ENCODE measurements at places on chromosomes 11 and 22.

DNA sequence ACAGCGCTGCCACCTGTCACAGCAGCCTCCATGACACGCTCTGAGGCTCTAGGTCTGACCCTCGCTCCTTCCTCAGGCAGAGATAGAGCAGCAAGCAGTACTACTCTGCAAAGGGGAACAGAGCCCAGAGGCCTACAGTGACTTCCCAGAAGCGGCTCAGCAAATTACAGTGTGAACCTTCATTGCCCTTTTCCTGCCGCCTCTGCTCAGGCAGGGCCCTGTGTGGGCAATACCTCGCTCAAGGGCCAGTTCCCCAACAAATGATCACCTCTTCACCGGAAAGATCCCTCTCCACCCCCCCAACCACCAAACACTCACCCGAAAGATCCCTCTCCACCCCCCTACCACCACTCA lies 12.3 kb downstream of the KIAA0930 start:
- DNase-seq: no peak

- DNase-seq: no peak
Observed at GRCh38 chr11:121741351-121741760, 288.6 kb upstream of the SORL1-AS1 start.

DNA sequence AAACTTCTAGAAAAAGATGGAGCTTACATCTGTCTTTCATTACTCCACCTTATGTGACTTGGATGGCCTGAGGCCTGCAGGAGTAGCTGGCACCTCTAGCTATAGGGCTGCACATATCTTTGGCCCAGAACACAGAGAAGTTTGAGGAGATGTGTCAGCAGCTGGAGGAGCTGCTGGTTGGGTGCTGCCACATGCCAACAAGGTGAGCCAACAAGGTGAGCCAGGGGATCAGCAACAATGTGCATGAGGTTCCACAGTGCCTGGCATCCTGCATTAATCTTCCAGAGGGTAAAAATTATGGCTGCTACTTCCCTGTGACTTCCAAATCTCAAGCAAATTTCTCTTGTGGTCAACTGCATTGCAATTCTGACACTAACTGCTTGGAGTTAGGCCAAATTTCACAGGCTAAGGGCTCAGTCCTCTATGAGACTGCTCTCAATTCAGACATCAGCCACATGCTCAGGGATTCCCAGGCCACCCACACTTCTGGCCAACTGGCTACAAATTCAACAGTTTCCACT lies 16.0 kb downstream of the RBM7 start:
- no peak for DNase-seq

DNA sequence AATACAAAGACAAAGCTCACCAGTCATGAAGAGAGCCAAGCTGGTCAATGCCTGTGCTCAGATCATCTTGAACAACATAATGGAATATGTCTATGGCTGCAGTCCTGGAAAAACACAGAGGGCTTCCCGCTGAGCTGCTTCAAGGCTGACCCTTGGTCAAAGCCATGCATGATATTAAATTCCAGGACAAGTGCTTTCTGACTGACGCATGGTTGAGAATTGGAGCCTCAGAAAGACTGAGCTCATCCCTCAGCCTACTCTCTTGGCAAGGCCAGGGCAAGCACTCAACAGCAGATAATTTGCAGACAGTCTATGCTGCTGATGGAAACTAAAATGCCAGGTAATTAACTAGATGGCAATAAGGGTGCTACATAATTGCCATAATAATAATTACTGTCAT lies 89.2 kb downstream of the GALNT18 start:
- DNase-seq: no peak

DNA sequence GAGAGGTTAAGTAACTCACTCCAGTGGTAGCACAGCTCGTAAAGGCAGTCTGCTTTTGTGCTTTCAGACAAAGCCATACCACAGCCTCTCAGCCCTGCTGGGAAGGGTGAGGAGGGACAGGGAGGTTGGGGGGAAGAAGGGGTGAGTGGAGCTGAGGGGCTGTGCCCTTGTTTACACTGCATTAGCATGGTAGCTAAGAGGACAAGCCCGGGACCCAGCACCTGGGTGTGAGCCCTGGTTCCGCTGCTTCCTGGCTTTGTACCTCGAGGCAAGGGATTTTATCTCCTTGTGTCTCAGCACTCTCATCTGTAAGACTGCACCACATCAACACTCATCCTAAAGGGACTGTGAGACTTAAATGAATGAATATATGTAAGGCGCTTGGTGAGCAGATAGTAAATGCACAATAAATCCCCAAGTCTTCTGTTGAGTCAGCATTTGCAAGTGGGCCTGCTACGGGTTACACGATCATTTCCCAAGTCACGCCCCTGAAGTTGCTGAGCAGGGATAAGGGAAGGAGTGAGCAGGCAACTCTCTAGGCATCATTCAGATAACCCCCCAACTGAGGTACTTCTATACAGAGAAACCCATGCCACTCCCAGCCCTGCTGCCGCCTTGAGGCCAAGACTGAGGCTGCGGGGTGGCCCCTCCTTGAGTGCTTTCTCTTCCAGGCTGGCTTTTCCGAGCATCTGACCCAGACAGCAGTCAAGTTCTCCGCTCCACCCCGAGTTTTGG lies 7.5 kb downstream of the RASD2 start:
- no peak for DNase-seq

DNA sequence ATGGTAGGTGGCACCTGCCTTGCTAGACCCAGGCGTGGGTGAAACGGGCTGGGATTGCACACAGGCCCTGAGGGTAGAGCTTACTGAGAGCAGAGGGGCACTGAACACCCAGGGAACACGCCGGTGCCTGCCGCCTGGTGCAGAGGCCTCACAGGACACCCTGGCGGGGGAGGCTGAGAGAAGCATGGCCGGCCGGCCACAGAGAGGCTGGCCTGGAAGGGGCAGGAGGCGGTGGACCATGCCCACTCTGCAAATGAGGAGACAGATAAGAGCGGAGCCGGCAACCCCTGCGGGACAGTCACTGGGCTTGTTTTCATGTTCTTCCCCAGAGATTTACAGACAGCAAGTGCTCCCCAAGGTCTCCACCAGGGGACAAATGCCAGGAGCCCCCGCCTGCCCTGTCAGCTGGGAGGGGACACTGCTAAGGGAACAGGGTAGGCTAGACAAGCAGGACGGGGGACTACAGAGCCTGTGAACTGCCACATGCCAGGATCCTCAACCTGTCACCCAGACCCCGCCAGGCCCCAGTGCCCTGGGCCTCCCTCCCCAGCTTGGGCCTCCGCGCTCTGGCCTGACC lies 38.5 kb upstream of the TCF20 start:
- DNase-seq: no peak

GRCh38 chr11:57461841-57462489 lies 1.6 kb downstream of the RTN4RL2 start:
- DNase-seq: no peak

- no peak for DNase-seq
Observed at GRCh38 chr22:40022536-40023240, 27.9 kb downstream of the FAM83F start.

- no peak for DNase-seq
Observed at GRCh38 chr22:49286181-49286760, 541.4 kb downstream of the BRD1 start.

GRCh38 chr22:38713921-38714320 lies 8.2 kb downstream of the GTPBP1 start:
- no peak for DNase-seq

DNA sequence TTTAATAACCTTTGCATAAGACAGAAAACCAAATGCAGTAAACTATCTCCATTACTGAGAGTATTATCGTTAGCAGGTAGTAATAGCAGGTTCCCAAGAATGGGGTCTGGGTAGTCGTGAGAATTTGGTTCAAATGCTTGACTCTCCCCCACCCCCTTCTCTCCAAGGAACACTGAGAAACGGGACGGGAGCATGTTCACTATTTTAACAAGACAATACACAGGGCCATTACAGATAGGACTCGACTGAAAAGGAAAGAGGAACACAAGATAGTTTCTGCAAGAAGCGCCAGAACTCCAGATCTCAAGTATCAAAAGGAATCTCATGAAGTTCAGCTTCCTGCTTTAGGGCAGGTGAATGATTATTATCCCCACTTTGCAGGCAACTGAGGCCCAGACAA lies 27.0 kb downstream of the KMT5B start:
- DNase-seq: no peak

- no peak for DNase-seq
Observed at GRCh38 chr11:122207921-122208764, 92.1 kb upstream of the BLID start.

DNA sequence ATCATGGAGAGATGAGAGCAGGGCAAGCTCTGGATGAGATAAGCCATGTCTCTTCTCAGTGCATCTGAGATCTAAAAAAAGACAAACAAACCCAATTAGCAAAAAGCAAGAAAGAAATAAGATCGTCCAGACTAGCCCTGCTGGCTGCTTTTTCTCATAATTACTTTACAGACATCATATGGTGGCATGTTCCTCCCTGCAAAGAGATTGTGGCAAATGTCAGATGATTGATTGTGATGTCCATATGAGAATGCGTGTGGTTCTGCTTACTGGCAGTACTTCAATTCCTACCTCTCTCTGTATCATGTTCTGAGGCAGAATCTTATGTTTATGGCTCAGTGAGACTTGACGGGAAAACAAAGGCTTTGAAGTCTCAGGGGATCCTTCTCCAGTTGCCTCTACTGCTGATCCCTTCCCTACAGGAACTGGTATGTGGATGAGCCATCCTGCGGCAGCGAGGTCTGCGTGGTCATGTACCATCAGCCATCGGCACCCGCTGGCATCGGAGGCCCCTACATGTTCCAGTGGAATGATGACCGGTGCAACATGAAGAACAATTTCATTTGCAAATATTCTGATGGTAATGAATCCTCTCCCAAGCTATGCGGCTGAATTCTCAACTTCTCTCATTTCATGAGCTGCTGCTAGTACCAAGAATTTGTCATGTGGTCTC lies 8.8 kb downstream of the LAYN start:
- DNase-seq: no peak

GRCh38 chr22:49971232-49972162 lies 10.9 kb downstream of the PIM3 start:
- DNase-seq: peak; percentile 36

- DNase-seq: no peak
Observed at GRCh38 chr11:128686021-128686741, 7.7 kb upstream of the FLI1 start.

DNA sequence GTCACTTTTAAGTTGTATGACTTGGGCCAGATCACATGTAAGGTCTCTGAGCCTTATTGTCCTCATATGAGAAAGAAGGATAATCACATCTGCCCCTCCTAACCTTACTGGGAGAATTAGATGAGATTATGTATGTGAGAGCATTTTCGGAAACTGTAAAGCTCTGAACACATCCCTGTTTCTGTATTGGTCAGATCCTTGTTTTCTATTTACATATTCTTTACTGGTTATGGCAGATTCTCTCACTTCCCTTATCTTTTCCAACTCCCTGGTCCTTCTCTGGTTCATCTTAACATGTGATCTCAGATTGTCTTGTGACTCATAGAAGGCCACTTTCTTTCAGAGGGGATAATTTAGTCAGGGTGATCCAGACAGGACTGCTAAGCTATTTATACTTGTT lies 41.8 kb downstream of the CCDC81 start:
- DNase-seq: no peak

DNA sequence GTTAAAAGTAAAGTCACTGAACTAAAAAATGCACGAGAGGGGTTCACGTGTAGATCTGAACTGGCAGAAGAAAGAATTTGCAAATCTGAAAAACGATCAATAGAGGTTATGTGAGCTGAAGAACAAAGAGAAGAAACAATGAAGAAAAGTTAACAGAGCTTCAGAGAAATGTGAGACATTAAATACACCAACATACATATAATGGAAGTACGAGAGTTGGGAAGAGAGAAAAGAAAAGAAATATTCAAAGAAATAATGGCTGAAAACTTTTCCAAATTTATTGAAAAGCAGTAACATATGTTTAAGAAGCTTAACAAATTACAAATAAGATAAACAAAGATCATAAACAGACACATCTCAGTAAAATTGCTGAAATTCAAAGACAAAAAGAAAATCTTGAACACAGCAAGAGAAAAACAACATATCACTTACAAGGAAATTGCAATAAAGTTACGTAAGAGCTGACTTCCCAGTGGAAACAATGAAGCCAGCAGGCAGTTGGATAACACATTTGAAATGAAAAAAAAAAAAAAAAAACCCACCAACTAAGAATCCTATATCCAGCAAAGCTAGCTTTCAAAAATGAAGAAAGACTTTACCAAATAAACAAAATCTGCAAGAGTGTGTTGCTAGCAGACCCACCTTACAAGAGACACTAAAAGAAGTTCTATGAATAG lies 56.8 kb downstream of the EMSY start:
- DNase-seq: no peak

GRCh38 chr22:49565516-49565855 lies 262.2 kb downstream of the BRD1 start:
- DNase-seq: no peak

GRCh38 chr11:128660947-128661346 lies 32.9 kb upstream of the FLI1 start:
- DNase-seq: no peak

GRCh38 chr11:65870706-65871681 lies 1.6 kb downstream of the EFEMP2 start:
- no peak for DNase-seq

DNA sequence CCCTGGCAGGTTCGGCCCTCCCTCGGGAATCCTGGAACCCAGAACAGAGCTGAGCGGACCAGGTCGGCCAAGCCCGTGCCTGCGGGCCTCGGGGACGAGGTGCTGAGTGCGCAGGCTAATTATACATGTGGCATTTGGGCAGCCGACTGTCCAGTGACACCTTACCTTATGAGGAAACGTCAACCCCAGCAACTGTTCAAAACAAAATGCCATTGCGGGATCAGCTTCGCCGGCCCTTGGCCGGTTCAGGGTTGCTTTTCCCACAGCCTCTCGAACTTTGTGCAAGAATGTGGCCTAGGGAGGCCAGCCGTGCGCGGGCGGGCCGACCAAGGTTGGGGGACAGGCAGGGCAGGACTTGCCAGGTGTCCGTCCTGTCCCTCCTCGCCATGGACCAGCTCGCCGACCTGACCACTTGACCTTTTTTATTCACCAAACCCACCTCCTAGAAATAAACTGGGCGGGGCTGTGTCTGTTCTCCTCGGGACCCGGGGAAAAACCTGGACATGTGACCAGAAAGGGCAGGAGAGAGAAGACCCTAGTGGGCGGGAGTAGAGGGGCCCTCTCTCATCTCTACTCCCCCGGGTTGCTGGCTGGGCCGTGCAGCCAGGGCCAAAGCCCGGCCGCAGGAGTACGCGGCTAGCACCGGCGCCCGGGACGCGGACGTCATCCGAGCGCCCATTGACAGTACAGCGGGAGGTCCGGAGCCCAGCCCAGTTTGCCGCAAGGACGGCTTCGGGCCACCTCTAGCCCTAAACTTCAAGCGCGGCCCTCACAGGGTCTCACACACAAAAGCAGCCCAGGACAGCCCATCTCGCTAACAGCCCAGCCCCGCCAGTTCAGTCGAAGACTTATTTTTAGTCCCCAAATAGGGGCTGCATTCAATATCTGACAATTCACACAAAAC lies 134.3 kb upstream of the C11orf58 start:
- no peak for DNase-seq

- no peak for DNase-seq
Observed at GRCh38 chr11:1195682-1196515, 27.0 kb upstream of the MUC5B start.

Data from thoracic aorta (tissue), 2 donors.